Sciatic nerve (tissue), 2 donors: ENCODE measurements at places on chromosomes 4 and X. TPM values are rescaled to one million over a fixed set of nuclear protein-coding genes. Genes with fewer than 3 reads are reported as not detected.

Gene PAGE4
- not detected for total RNA-seq

Gene CXorf65
- not detected for total RNA-seq

Gene ERCC6L
- total RNA-seq = 0.09 TPM

Gene ADH4
- 1.8 TPM for total RNA-seq

Gene OCRL
- total RNA-seq = 21.4 TPM

Gene DDX60
- 29.6 TPM for total RNA-seq

Gene TRAM1L1
- 2.6 TPM for total RNA-seq

Gene CNGA1
- 11.9 TPM for total RNA-seq

Gene CTAG1A
- not detected for total RNA-seq

Gene CENPVL2
- total RNA-seq = not detected

Gene RPS6KA6
- total RNA-seq = 2.7 TPM

Gene LDB2
- total RNA-seq = 104 TPM

Gene NKRF
- total RNA-seq = 9.8 TPM

Gene CXorf49
- not detected for total RNA-seq

Gene FGFR3
- total RNA-seq = 5.4 TPM

DNA sequence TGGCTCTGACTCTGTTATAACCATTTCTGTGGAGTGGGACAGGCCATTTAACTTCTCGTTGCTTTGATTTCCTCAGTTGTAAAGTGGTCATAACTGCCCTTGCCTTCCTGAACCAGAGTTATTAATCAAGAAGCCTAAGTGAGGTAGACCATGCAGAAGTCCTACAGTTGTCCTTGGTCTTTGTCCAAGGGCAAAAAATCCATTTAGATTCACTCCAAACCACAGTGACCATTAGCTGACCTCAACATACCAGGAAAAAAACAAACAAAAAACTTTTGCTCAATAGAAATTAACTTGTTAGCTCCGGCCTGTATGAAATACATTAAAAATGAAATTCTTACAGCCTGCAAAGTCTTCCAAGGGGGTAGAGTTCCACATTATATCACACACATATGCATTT lies 52.7 kb downstream of the TBC1D9 start:
- DNase-seq = no peak

GRCh38 chrX:11786862-11787261 lies 28.8 kb downstream of the MSL3 start:
- no peak for DNase-seq

DNA sequence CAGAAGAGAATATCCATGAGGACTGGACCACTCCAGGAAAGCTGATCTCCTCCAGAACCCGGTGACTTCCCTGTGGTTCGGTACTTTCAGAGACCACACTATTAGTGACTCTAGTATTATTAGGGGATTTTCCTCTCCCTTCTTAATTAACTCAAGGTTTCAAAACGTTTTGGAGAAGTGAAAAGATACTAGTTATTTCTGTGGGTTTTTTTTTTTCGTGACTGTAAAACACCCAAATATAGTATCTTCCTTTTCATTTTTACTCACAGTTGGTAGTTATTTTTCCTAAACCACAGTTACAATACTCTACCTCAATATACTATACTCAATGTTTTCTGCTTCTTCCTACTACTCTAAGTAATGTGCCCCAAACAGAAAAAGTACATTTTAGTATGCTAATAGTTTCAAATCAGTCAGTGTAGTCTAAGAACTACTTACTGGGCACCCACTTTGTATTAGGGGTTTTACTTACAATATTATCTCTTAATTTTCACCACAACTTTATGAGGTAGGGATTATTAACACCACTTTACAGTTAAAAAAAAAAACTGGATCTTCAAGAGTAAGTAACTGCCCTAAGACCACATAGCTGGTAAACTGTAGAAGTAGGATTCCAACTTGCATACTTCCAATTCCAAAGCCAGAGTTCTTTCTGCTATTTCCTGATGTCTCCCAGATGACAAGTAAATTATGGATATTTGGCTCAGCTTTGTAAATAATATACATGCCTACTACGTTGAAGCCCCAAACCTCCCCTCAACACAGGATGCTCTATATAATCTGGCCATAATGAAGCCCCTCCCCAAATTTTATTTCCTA lies 45.0 kb downstream of the SLC9A7 start:
- no peak for DNase-seq

- DNase-seq = no peak
Observed at GRCh38 chr4:39571054-39571453, 43.8 kb upstream of the UGDH start.

- no peak for DNase-seq
Observed at GRCh38 chrX:48649102-48649501, 34.5 kb upstream of the WAS start.

GRCh38 chr4:120277391-120277790 lies 210.7 kb upstream of the MAD2L1 start:
- no peak for DNase-seq

DNA sequence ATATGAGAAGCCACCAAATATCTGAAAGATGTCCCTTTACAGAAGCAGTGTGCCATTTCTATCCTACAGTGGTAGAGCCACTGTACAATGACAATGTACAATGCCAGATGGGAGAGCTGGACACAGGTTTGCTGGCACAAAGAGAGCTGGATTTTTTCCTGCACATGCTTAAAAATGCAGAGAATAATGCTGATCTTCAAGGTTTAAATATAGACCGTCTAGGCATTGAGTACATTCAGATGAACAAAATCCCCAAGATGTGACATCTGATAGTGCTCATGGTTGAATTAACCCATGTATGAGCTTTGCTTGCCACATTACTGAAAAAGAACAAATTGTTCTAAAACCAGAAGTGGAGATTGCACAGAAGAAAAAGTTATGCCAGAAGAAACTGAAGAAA lies 11.7 kb downstream of the ADGRL3 start:
- DNase-seq = no peak

DNA sequence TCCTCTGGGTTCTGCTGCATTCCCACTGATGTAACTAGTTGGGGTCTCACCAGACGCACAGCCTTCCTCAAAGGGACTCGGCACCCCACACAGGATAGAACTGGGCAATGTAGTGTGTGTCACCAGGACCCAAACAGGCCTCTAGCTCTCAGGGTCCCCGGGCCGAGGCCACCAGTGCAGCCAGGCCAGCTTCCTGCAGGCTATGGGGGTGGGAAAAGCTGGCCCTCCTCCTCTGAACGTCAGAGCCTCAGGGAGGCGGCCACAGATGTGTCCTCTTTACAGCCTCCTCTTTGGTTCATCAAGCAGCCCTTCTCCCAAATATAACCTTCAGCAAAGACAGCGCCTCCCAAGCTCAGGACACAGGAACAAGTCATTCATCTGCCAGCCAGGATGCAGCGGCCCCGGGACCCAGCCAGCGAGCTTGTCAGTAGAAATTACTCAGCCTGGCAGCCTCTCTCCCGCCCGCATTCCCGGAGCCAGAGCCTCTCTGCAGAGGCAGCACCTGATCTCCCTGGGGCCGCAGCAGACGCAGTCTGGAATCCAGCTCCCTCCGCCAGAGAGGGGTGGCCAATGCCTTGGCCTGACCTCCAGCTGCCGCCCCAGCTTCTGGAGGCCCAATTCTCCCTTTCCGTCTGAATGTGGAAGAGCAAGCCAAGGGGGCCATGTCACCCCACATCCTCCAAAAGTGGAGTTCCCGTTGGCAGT lies 288.5 kb downstream of the FBXW7 start:
- DNase-seq = no peak

- DNase-seq = no peak
Observed at GRCh38 chr4:152501846-152502536, 33.9 kb downstream of the FBXW7 start.

DNA sequence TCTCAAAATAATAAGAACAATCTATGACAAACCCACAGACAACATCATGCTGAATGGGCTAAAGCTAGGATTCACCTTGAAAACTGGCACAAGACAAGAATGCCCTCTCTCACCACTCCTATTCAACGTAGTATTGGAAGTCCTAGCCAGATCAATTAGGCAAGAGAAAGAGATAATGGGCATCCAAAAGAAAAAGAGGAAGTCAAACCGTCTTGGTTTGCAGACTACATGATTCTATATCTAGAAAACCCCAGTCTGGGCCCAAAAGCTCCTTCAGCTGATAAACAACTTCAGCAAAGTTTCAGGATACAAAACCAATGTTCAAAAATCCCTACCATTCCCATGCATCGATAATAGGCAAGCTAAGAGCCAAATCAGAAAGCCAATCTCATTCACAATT lies 59.0 kb downstream of the CHM start:
- no peak for DNase-seq

DNA sequence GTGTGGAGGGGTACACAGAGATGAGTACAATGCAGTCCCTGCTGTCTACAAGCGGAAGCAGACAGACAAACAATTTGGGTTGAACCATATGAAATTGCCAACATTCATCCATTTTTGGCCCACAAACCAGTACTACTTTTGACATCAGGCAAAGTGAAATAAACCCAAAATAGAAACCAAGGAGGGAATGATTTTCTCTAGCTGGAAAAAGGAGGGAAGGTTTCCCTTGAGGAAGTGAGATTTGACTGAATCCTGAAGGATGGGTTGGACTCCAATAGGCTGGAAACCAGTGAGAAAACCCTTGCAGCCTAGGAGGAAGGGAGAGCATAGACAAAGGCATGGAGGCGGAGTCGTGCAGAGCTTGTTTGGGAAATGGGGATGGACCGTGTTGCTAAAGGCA lies 63.5 kb upstream of the PJA1 start:
- no peak for DNase-seq

DNA sequence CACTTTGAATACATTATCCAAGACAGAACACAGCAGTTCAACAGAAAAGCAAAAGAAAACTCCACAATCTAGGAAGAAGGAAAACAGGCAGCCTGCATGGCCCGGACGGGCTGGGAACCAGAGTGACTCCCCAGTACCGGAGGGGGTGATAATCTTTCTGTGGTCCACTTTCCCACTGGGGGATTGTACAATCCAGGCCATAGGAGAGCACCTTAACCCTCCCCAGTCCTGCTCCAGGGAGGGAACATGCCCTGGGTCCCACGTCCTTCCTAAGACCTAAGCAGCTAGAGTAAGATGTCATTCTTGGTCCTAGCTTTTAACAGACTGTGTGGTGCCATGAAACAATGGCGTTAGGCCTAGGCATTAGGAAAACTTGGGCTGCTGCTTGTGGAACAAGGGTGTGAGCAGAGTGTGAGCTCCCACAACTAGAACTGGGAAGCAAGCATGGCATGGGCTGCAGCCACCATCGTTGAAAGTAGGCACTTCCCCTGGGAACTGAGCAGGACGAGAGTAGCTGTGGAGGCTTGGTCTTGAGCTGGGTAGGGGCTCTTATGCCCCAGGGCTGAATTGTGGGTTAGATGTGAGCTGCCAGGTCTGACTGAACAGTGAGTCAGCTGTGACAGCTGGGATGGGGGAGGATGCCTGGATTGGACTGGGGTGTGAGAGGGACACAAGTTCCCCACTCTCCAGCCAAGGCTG lies 42.4 kb downstream of the NAT8L start:
- DNase-seq = no peak

- no peak for DNase-seq
Observed at GRCh38 chr4:139596034-139596683, 40.1 kb upstream of the SETD7 start.

GRCh38 chrX:47808904-47809788 lies 27.6 kb upstream of the ZNF81 start:
- no peak for DNase-seq

- no peak for DNase-seq
Observed at GRCh38 chrX:134459683-134460004, 321 bp upstream of the HPRT1 start.

DNA sequence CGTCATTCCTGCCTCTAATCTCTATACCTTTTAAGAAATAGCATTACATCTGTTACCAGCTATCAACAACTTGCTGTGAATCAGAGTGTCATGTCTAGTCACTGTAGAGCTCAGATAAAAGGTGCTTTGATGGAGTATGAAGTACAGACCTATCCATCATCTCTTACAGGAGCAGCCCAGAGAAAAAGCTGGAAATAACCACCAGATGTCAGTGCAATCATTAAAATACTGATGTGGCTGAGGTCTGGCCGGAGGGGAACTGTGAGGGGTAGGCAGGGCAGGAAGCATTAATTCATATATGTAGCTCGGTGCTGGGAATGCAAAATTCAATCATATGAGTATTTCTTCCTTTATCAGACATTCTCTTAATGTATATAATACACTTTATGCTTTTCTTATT lies 100.6 kb downstream of the AKAP4 start:
- DNase-seq = no peak

- DNase-seq = no peak
Observed at GRCh38 chr4:61853041-61853440, 652.9 kb downstream of the ADGRL3 start.

GRCh38 chr4:70688795-70689231 lies 481 bp downstream of the UTP3 start:
- DNase-seq = no peak

GRCh38 chr4:93646233-93646930 lies 182.2 kb upstream of the ATOH1 start:
- DNase-seq = no peak

DNA sequence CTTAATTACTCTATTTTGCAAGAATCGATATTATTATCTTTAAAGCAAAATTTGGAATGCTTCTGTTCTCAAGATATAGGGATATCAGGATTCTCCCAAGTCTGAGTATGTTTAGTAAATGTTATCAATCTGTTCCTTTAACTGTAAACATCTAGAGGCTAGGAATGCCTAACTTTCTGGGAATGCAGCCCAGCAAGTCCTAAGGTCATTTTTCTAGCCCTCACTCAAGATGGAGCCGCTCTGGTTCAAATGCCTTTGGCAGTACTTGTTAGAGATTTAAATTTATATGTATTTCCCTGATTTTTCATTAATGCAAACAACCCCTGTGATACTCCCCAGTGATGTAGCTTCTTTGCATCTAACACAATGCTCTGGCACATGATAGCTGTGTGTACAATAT lies 623.8 kb upstream of the LCORL start:
- DNase-seq = no peak

DNA sequence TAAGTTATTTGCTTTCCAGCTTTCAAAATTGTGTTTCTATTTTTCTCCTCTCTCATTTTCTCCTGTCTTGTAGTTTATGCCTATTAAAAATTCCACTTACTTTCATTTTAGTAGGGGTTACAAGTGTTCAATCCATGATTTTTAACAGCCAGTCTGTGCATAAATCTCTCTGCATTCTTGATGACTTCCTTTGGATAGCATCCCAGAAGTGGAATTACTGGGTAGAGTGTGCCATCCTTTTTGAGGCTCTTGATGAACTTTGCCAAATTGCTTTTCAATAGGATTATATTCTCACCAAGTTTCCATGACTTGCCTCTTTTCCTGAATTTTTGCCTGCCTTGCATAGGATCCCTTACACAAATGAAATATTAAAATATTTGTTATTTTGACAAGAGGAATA lies 58.5 kb downstream of the DIPK2B start:
- no peak for DNase-seq

DNA sequence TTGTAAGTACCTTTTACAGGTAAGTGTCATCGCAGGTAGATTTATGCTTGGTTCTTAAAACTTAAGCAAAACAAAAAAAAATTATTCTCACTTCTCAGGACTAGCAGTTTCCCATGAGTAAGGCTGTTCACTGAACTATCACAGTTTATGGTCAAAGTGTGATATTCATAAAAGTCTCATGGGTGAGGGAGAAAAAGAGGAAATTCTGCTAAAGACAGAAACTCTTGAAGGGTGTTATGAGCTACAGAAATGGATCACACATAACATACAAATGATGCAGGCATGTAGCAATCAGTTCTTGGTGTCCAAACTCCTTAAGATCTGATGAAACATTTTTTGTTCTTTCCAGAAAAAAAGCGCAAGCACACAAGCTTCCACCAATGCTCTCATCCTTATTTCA lies 8.5 kb downstream of the RAB9A start:
- no peak for DNase-seq
